ENCODE measurements at places on chromosomes 13 and 19.

DNA sequence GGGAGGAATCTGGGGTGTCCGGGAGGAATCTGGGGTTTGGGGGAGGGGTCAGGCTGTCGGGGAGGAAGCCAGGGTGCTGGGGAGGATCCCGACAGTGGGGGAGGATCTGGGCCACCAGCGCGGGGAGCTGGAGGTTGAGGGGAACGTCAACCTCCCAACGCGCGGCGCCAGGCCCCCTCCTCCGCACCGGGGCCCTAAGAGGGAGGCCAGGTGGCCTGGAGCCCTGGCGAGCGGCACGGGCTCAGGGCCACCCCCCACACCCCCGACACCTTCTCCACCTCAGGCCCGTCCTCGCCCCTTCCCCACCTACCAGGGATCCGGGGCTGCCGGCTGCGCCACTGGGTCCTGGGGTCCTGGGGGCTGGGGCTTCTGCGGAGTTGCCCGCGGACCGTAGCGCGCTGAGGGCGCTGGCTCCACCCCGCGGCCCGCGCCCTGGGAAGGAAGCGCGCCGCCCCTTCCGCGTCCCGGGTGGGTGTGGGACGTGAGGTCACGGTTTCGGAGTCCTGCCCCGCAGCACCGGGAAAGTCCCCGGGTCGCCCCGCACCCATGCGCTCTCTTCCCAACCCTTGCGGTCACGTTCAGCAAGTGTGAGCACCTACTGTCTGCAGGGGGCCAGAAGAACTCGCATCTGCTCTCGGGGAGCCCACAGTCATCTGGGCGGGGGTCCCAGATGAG is at the start of gene TICAM1:
Gene TICAM1, minus strand, starts transcription at position 409 of the 675 bp plus-strand sequence. CDS start 13,335 bp downstream, outside the sequence.
- DNase-seq = peak; percentile 76

GRCh38 chr13:90533866-90534265 is 813.6 kb upstream of the MIR17HG start:
- no peak for DNase-seq

DNA sequence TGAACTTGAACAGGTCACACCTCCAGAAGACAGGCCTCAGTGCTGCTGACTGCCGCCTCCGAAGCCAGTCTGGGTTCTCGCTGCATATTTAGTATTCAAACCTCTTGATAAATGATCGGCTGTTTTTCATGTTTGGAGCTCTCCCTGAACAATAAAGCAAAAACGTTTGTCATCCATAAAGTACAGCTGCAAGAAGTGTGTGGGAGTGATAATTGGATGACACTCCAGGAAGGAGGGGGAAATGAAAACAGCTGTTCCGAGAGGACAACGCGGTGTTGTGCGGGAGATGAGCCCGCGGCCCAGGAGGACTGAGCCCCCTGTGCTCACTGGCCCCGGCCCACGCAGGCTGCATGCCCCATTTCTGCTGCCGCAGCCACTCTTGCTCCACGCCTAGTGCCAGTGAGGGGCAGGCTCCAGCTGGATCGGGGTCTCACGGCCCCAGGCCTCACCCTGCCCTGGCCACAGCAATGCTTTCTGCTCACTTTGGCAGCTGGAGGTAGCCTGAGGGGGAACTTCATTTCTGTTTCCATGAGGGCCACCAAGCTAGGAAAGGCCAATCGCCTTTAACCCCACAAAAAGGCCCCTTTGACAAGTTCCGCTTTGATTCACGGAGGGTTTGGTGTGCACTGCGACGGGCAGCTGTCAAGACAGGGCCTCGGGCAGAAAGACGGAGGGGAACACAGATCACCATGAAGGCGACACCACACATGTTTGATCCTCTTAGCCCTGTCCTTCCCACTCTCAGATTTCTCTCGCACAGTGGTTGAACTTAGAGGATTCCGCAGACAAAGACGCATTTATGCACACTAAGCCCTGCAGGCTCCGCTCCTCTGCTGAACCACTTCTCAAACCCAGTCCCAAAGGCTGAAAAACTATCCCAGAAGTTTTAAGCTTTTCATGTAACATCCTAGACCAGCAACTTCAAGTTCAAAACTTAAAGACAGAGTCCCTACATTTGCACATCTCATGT is 537.6 kb downstream of the EFNB2 start:
- no peak for DNase-seq

GRCh38 chr19:11151181-11151580 is 4.4 kb downstream of the SPC24 start:
- no peak for DNase-seq

DNA sequence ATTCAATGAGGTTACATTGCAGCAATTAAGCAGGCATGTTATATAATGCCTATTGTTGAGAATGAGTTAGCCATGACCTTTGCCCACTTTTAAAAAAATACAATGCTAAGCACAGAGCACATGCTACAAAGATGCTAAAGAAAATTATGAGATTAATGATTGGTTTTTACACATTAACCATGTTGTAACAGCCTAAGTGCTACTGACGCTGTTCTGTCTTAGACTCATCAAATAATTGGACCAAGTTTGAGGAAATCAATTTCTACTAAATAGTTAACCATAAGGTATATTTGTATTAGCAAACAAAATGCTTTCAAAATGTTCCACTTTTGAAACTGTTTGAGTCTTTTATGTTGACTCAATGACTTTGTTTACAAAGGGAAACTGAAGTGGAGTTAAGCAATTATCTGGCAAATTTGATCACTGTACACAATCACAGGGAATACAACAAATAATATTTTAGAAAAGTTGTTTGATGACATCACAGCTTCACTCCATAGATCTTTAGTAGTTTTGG is 14.3 kb downstream of the MIR17HG start:
- DNase-seq = no peak

DNA sequence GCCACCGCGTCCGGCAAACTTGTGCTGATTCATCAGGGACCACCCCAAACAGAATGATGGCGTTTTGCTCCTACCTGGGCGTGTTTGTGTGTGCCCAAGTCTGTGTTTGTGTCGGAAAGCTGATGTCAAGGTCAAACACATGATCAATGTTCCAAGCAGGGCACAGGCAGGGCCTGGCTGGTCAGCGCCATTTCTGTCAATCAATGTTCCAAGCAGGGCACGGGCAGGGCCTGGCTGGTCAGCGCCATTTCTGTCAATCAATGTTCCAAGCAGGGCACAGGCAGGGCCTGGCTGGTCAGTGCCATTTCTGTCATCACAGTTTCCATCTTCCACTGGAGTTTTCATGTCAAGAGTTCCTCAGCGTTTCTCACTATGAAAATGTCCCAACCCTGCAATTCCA is 14.9 kb upstream of the GRTP1 start:
- DNase-seq = no peak

DNA sequence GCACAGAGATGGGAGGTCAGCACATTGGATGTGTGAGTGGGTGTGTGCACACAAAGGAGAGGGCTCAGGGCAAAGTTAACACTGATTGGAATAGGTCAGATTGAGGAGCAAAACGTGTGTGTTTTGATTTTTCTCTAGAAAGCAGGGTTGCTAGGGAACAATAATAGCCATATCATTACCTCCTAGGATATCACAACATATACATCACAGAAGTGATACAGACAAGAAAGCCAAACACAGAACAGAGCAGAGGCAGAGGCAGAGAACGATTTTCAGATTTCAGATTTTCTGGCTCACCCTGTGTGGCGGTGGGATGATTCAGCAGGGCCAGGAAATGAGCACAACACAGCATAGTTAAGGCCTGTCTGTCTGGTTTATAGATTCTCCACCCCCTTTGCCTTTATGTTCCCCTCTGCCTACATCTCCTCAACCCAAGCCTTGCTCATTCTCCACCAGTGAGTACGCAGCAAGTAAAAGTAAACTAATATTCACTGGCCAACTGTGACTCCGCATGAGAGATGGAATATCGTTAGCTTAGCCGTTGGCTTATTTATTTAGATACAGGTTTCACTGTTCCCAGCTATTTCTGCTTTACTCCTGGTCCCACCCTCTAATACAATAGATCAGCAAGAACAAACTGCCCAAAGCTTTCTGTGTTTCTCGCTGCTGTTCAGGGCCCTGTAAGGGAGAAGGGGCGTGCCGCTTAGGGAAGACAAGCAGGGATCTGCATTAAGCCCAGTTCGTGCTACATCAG is 182.7 kb upstream of the TSC22D1 start:
- DNase-seq = peak; percentile 10

DNA sequence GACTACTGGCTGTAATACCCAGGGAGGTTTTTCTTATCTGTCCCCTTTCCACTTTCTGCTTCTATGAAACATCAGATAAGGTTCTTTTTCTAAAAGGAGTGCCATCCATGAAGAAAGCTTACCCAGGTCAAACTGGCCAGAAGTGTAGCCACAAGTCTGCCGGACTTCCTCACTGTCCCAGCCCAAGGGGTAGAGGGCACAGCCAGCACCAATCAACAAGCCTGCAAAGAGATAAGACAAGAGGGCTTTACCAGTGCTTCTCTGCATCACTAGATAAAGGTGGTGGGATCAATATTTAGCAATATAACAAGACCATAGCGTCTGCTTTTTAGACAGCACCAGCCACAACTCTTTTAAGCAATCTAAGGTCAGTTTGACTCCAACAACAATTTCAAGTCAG is 224.7 kb downstream of the LHFPL6 start:
- DNase-seq = no peak

Data from stimulated activated CD4-positive, alpha-beta T cell treated with anti-CD3 and anti-CD28 coated beads, Interleukin-12 subunit alpha, Interleukin-12 subunit beta, amount 100 ng/mL, for 48 hours (primary cell).